Activated CD8-positive, alpha-beta memory T cell treated with anti-CD3 and anti-CD28 coated beads, Interleukin-2, amount 50 U/mL, for 4 hours (primary cell): ENCODE measurements at places on chromosomes 16 and 17.

DNA sequence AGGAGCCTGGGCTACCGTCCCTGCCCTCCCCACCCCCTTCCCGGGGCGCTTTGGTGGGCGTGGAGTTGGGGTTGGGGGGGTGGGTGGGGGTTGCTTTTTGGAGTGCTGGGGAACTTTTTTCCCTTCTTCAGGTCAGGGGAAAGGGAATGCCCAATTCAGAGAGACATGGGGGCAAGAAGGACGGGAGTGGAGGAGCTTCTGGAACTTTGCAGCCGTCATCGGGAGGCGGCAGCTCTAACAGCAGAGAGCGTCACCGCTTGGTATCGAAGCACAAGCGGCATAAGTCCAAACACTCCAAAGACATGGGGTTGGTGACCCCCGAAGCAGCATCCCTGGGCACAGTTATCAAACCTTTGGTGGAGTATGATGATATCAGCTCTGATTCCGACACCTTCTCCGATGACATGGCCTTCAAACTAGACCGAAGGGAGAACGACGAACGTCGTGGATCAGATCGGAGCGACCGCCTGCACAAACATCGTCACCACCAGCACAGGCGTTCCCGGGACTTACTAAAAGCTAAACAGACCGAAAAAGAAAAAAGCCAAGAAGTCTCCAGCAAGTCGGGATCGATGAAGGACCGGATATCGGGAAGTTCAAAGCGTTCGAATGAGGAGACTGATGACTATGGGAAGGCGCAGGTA, 762 bp downstream of the CDK12 start:
- no peak for DNase-seq

DNA sequence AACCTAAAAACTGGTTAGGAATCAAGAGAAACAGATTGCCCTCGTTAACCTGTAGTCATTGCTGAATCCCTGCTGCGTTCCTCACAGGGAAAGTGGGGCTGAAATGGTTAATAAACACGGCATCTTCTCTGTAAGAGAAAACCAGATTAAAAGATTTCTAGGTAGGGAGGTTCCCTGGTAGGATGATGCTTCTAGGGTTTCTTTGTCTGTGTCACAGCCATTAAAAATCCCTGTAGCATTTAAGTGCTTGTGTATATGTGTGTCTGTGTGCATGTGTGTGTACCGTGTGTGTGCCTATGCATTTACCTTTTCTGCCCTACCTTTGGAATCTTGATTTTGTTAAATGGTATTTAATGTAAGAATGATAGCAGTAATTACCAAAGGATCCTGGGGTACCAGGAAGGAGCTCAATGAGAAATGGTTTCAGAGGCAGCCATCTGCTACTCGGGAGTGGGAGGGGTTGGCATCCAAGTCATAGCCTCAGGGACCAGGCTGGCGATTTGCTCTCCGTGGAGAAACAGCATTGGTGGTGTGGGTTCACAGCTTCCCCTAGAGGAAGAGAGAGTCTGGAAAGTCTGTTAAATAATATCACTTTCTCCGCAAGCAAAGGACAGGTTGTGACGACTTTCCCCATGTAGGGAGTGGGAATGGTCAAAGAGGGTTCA, 177.1 kb downstream of the HS3ST4 start:
- no peak for DNase-seq

- no peak for DNase-seq
Observed at GRCh38 chr17:538181-538973, 176.3 kb downstream of the VPS53 start.

- DNase-seq: no peak
Observed at GRCh38 chr16:10128397-10129258, 53.6 kb downstream of the GRIN2A start.

GRCh38 chr17:79083191-79083971, 8.8 kb downstream of the ENGASE start:
- no peak for DNase-seq

GRCh38 chr17:79073016-79073705, 1.5 kb upstream of the ENGASE start:
- no peak for DNase-seq

DNA sequence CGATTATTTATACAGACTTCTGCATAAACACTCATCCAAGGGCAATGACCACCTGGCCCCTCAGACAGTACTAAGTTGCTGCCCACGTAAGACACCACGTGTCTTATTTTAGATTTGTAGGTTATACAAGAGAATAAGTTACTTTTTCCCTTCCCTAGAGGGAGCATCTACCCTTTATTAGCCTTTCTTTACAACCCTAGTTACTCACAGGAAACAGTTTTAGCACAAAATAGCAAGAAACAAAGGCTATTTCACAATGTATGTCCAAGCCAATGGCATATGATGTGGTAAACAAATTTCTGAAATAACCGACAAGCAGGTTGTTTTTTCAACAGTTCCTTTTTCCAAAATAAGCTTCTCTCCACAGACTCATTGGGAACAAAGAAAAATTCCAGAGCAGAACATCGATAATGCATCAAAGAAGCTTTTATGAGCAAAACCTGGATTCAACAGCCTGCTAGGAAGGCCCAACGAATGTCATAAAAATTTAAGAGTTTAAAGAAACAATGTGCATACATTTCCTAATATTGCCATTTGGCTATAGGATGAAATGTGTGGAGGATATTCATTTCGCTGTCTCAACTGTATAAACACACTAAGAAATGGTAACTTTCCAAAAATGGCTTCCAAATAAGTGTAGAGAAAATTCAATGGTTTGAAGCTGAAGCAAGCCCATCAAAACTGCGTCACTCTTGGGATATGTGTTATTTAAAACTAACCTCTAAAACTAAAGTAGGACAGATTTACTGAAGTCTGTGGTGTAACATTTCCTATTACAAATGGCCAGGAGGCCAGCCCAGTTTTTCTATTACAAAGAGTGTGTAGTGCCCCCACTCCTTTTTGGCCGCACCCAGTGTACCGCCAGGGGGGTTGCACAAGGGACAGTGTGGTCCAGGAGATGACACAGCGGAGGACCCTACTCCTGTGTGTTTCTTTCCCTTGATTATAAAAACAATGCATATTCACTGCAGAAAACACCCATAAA, 50.4 kb upstream of the ERN1 start:
- DNase-seq: no peak

DNA sequence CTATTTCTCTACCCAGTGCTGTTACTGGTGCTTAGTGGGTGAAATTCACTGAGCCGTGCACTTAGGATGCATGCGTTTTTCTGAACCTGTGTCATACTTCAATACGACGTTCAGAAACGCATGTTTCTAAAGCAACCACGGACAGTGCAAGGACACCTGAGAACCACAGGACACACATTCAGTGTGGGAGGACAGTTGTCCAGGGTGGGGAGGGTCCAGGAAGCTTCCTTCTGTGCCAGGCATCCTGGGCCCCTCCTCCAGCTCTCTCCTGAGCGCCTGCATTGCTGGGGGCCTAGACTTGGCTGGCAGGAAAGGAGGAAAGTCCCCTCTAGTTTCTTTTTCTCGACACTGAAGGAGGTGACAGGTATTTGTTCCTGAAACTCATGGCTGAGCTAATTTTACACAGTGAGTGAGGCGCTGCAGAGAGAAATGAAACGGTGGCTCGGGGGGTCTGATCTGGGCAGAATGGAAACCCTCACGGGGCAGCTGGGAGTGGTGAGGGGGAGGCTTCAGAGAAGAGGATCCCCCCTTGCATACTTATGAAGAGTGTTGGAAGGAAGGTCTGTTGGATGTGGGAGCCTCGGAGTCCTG, 89.9 kb downstream of the IRF8 start:
- no peak for DNase-seq

DNA sequence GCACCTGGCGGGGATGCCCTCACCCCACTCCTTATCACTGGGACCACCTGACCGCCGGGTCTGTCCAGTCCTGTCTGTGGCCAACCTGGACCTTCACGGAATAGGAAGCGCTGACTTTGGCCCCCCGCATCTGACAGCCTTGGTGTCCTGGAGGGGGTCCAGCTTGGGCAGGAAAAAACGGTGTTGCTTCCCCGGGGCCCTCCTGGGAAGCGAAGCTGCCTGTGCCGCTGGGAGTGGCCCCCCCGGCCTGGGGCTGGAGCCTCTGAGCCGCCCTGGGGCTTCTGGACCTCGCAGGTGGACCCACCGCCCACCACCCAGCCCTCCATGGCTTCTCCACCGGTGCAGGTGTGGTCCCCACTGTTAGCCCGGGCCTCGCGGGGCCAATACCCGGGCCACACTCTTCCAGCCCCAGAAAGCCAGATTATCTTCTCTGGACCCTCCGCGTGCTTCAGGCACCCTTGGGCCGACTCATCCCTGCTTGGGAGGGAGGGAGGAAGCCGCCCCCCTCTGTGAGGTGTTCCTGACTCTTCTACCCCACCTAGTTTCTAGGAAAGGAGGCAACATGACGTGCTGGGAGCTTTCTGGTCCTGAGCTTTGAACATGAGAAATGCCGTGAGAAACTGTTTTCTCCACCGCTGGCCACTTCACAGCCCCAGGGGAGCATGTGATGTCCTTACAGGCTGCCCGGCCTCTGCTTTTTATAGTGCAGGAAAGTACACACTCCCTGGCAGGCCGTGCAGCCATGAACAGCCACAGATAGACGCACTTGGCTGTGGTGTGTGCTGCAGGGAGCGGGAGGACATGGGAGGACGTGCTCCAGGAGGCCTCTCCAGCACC, 1.1 kb downstream of the C1QTNF1 start:
- no peak for DNase-seq

DNA sequence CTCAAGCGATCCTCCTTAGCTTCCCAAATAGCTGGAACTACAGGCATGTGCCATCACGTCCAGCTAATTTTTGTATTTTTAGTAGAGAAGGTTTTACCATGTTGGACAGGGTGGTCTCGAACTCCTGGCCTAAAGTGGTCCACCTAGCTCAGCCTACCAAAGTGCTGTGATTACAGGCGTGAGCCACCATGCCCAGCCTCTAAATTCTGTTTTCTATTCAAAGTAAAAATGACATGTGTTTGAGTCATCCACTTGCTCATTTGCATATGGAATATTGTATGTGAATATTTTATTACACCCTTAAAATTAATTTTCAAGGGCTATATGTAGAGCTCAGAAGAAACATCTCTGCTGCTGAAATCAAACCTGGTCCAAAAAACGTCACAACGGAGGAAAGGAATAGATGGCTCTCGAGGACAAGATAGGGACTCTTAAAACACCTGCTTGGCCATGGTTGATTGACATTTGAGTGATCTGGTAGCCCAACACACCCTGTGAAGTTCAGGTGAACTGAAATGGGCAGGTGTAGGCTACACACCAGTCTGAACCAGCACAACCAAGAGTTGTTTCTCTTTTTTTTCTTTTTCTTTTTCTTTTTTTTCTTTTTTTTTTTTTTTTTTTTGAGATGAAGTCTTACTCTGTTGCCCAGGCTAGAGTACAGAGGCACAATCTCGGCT, 51.1 kb downstream of the SF3B3 start:
- DNase-seq: no peak

- DNase-seq: no peak
Observed at GRCh38 chr17:79192503-79193351, 118.1 kb downstream of the ENGASE start.

GRCh38 chr17:64231567-64232141, 31.4 kb downstream of the TEX2 start:
- no peak for DNase-seq

GRCh38 chr16:54022362-54022761, 264.2 kb downstream of the IRX3 start:
- DNase-seq: no peak

- no peak for DNase-seq
Observed at GRCh38 chr17:81385320-81386111, 9.7 kb upstream of the BAHCC1 start.

GRCh38 chr16:4767872-4768548, 1.0 kb upstream of the ZNF500 start:
- no peak for DNase-seq

DNA sequence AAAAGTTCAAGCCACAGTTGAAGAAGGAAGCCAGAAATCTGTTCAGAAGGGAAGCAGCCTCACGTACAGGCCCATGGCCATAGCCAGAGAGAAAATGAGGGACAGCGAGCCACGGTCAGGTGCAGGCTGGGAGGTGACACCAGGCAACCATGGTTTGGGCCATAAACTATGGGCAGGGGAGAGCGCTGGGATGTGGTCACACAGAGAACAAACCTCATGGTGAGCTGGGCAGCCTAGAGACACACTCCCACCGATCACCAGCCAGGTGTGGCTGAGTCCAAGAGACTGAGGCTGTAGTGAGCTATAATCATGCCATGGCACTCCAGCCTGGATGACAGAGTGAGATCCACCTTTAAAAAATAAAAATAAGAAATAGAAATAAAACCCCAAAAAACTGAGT, 76.5 kb downstream of the NETO2 start:
- DNase-seq: no peak

- no peak for DNase-seq
Observed at GRCh38 chr17:45388604-45389325, 43.9 kb downstream of the ARHGAP27 start.

GRCh38 chr16:8087597-8088289, 502.6 kb downstream of the TMEM114 start:
- no peak for DNase-seq

- no peak for DNase-seq
Observed at GRCh38 chr16:3140603-3141427, 6.0 kb downstream of the ZNF213 start.

GRCh38 chr16:54422569-54422978, 136.0 kb upstream of the IRX3 start:
- DNase-seq: no peak

DNA sequence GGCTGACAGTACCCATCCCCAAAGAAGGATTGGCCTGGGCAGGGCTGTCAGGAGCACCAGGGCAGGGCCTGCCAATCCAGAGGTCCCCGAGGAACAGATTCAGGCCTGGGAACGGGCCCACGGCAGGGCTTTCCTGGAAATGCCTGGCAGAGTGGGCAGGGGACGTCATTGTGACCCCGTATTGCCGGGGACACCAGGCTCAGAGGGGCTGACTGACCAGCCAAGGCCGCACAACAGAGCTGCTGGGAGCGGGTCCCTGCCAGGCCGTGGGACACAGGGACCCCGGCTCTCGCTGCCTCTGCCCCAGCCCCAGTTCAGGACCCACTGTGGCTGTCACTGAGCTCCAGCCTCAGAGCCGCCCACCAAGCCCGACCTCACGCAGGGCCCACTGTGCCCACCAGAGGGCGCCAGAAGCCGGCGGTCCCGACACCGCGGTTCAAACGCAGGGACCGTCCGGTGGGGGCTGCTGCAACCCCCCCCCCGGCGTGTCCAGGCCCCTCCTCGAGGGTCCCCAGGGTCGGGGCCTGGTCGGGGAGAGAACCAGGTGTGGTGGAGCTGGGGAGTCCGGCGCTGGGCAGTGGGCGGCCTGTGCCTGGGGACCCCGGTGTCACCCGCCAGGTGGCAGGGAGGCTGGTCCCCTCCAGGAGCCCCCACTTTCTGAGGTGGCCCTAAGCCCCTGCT, 15.2 kb upstream of the SSTR5 start:
- peak; percentile 74 for DNase-seq

DNA sequence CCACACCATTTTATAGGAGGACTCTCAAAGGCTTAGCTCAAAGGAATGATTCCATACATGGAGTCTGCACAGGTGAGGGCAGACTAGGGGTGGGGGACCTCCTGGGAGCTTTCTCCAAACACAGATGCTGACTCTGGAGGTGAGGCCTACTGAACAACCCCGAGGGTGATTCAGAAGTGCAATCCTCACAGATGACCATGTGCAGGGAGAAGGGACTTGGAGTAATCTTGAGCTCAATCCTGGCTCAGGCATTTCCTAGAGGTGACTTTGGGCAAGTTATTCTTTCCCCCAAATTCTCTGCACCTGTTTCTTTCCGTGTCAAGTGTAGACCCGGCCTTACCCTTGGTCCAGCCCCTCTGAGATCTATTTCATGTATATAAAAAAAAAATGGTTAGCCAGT, 401.5 kb downstream of the SLC39A11 start:
- no peak for DNase-seq

- no peak for DNase-seq
Observed at GRCh38 chr17:50155115-50155819, 4.8 kb upstream of the PPP1R9B start.

- DNase-seq: no peak
Observed at GRCh38 chr17:56943505-56944125, 17.2 kb downstream of the COIL start.

GRCh38 chr16:58465817-58466216, 34.1 kb upstream of the NDRG4 start:
- no peak for DNase-seq
